MM.1S (cell line): ENCODE measurements at places on chromosomes 3 and 15.

DNA sequence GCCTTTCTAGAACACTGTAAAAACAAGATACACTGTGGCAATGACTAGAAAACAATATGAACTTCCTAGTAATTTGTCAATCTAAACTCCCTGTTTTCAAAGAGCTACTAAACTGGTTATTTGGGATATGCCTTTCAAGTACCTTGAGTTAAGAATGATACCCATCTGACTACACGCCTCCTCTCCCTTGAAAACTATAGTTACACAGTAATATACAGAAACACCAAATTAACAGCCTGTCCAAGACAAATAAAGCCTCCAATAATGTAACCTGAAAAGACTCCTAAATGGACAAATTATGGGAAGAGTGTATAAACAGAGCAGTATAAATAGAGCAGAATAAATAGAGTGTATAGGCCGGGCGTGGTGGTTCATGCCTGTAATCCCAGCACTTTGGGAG, 70.1 kb downstream of the SMARCC1 start:
- DNase-seq = no peak

DNA sequence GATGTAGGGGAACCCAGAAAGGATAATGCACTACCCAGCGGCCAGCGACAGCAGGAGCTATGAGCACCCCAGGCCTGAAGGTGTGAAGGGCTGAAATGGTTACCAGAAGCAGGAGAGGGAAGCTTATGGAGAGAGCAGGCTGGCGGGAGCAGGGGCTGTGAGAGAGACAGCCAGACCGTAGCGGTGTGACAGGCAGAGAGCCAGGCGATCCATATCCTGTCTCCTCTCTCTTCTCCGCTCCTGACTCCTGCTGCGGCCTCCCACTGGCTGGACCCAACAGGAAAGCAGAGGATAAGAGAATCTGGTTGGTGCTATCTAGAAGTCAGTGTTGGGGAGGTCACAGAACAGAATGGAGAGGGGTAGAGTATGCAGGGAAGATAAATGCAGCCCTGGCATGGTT, 49.9 kb downstream of the BTD start:
- DNase-seq = no peak

DNA sequence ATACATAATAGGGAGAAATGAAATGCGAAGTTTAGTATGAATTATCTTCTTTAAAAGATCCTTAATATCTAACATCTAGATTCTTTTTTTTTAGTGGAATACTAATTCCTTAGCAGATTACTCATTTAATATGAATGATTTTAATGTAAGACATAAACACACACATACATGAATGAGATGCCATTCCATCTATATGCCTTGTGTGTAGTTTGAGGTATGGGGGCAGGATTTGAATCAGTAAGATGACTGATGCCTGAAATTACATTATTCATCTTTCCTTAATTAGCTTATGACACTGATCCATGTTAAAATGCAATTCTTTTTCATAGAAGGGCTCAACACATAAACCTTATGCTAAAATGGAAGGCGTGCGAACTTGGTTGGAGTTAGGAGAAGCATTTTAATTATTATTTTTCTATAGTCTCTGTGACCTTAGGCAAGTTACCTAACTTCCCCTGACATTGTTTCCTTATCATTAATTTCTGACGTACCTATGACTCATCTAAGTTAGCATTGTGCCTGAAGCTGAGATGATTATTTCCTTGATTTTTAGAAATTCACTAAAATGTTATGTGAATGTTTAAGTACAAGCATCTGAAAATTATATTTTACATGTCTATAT, 10.8 kb upstream of the BNIP2 start:
- DNase-seq = no peak

- no peak for DNase-seq
Measured at GRCh38 chr15:42121021-42121420, 26.7 kb upstream of the PLA2G4D start.

GRCh38 chr15:69337138-69337537, 38.4 kb downstream of the PAQR5 start:
- DNase-seq = no peak

DNA sequence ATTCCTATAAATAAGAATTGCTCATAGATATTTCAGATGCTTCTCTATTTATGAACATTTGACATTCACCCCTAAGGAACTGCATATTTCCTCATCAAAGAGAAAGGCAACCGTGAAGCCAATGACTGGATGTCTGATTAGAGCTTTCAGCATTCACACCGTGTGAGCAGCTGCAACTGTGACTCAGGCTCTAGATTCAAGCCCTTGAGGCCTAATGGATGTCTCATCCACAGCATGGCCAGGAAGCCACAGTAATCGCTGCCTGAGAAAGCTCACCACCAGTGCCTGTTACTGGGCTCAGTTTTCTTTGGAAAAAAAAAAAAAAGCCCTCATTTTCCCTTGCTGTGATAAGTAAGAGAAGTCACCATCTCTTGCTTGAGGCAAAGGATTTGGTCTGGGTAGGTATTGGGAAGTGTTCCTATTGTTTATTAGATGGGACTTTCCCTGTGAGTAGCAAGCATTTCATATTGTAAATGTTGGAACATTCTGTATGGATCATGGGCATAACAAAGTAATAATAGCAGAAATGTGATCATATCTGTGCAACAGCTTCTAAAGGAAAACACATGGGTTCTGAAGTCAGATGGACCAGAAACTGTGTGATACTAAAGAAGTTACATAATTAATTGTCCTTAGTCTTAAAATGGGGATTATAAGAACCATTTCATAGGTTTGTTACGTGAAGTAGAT, 783.7 kb downstream of the AGBL1 start:
- no peak for DNase-seq

- no peak for DNase-seq
Measured at GRCh38 chr15:98855815-98856531, 151.6 kb downstream of the PGPEP1L start.

DNA sequence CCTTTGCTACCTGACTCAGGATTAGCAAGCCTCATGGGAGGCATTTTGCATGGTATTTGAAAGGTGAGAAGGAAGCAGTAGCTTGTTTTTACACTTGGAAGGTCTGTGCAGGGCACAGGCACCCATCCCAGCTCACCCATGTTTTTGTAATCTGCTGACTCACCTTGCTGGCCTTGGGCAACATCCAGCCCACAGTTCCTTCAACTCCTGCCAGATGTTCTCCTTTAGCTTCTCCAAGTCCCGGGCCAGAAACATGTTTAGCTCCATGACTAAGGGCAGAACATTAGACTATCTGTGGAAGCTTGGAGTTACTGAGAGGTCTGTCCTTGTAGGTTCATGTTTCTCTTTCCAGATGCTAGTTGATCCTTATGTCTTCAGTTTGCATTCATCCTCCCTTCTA, 12.4 kb upstream of the ZNF770 start:
- no peak for DNase-seq

- DNase-seq = no peak
Measured at GRCh38 chr15:57720867-57721266, 14.4 kb downstream of the POLR2M start.

DNA sequence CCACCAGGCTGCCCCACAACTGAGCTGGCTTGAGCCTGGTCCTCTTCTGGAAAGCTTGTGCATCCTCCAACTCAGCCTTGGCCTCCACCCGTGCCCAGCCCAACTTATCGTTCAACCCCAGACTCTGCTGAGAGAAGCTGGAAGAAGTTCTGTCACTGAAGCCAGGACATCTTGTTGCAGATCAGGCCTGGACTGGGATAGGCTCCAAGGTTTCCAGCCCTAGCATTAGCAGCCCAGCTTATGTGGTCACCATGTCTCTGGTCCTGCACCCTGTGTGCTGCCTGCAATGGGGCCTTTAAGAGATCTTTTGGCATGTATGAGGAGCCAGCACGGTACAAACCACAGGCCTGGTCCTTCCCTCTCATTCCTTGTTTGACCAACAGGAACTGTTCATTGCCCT, 15.2 kb upstream of the CAMP start:
- no peak for DNase-seq

DNA sequence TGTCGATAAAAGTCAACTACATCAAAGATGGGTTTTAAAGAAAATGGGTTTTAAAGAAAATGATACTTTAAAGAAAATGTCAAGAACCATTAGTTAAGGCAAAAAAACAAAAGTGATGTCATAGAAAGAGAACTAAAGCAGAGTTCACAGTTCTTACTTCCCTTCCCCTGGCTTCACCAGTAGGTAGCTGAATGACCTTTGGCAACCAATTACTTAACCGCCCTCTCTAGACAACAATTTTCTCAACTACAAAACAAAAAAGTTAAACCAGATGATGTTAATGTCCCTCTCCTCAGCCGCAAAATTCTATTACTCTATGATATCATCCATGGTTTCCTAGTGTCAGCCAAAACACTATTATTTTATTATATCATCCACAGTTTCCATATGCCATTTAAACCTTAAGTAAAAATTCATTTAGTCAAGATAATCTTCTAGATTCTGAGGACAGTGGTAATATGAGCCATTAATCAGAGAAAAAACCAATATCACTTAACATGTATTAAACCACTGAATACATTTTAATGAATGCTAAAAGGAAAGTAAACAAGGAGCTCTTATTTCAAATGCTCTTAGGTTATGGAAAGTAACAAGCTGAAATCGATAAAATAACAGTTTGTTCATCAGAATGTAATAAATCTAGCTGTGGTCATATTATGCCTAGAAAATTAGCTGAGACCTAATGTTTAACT, 13.1 kb downstream of the RYK start:
- DNase-seq = no peak

GRCh38 chr15:70791259-70791658, 27.9 kb upstream of the UACA start:
- DNase-seq = no peak

DNA sequence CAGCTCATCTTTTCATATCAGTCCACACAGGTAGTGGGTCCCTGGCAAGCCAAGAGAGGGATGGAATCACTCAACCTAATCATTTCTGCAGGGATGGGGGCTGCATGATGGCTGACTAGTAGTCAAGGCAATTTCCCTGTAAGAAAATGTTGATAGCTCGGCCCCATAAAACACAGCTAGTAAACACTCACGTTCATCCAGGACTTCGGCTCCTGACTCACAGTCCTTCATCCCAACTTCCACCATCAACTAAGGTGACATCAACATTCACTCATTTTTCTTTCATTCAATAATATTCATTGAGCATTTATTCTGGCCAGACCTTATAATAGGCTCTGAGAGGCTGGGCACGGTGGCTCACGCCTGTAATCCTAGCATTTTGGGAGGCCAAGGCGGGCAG, 4.4 kb upstream of the ACAP2 start:
- no peak for DNase-seq

DNA sequence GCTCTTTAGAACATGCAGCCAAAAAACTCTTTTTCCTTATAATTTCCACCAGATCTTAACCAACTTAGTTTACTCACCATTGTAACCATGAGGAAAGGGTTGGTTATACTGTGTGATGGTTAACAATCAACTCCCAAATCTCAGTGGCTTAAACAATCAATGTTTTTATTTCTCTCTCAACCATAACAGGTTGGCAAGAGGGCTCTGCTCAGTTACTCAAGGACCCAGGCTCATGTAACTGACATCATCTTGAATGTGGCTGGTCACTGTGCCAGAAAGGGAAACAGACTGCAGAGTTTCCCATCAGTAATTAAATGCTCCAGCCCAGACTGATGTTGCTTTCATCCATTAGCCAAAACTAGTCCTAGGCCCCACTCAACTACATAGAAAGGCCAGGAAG, 69.0 kb downstream of the ANKRD28 start:
- DNase-seq = no peak

DNA sequence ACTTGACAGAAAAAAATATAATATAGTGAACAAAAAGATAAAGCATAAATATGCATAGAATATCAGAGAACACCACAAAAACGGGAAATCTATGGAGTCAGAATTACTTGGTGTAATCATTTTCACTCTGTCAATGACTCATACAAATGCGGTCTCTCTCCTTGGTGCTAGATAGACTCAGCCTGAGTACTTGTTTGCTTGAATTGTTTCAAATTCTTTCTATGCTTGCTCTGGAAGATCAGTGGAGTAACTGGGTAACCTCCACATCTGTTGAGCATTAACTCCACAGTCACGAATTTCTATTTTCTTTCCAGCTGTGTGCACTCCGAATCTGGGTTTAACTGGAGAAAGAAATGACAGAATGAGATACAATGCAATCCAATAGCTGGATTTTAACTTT, 760.4 kb downstream of the ZPLD1 start:
- no peak for DNase-seq

DNA sequence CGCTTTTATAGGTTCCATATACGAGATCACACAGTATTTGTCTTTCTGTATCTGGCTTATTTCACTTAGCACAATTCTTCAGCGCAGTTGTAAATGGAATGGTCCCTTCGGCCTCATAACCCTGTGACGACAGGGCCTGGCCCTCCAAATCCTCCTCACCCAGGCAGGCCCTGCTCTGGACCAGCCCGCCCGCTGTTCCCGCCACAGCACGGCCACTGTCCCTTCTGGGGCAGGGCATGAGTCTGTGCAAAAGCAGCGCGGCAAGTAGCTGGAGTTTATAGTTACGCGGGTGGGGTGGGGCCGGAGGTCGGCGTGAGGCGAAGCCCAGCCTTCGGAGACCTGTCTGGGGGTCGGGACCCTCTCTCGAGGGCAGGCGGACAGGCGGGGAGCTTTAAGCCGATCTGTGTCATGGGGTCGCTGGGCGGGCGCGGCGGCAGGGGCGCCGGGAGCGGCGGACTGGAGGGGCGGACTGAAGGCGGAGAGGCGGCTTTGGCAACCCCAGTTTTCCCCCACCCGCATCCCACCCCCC, 543 bp downstream of the ARPIN start:
- DNase-seq = no peak

DNA sequence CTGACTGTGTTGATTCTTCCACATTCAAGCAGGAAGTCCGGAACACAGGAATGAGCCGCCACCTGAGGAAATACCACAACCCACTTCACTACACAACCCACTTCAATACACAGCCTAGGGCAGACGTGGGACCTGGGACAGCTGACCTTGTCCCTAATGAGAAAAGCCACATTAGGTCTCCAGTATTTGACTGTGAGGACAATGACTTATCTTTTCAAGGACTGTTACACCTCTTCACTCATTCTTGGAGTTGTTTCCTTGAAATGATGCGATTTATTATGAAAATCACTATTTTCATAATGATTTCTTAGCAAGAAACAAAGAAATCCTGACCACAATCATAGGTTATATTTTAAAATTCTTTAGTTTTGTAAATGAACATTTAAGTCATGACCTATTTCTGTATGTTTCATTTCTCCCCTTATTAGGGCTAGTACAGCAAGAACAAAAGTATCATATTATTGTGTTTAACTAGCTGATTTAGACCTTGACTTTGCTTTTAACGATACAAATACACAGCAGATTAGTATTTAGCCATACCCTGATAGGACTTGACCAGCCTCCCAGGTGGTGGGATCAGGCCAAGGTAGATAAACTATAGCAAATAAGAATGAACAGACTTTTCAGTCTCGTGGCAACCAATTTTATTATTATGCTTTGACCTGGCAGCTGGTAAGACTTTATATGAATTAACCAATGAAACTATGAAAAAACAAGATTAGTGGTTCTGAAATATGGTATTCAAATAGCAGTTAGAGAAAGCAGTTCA, 6.0 kb downstream of the RAB27A start:
- no peak for DNase-seq

GRCh38 chr3:62777130-62777529, 98.1 kb downstream of the CADPS start:
- no peak for DNase-seq
